ENCODE measurements at places on chromosomes 3 and 15. TPM values are rescaled to one million over a fixed set of nuclear protein-coding genes. Genes with fewer than 3 reads are reported as not detected.

DNA sequence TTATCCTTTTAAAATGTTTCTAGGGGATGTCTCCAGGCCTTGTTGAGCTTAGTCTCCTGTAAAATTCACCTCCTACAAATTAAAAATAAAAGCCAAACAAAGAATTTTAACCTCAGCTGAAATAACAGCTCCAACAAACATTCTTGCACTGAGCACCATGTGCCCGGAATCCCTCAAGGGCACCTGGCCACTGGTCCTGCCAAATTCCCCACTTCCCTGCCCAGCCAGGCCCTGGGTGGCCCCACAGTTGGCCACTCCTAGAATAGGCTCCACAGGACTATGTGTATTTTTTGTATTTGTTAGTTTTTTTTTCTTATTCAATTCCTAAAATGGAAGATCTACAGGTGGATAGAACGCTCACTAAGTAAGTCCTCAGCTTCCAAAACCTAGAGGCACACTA, 33.1 kb upstream of the PLA2G4E start:
- DNase-seq: no peak

GRCh38 chr3:119898478-119899191, 116.7 kb downstream of the NR1I2 start:
- DNase-seq: no peak

DNA sequence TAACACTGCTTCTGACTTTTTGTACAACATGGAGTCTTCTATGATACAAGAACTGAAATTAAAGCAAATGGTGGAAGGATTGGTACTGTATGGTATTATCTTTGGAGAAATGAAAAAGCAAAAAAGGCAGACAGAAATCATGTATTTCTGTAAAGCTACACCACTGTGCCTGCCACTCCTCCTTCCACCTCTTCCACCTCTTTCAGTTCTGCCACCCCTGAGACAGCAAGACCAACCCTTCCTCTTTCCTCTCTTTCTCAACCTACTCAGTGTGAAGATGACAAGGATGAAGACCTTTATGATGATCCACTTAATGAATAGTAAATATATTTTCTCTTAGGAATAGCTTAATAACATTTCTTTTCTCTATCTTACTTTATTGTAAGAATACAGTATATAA, 57.0 kb downstream of the CD200 start:
- no peak for DNase-seq

C2CD4A gene
- 3.2 TPM for total RNA-seq

- DNase-seq: no peak
These were observed 31.5 kb downstream of the GASK1A start for GRCh38 chr3:43010638-43011037.

- DNase-seq: no peak
These were observed 494.8 kb downstream of the FHIT start for GRCh38 chr3:60756241-60757030.

- no peak for DNase-seq
These were observed 217.0 kb upstream of the ICE2 start for GRCh38 chr15:60695713-60696522.

Measured in dermis microvascular lymphatic vessel endothelial cell (primary cell).